ENCODE measurements at places on chromosomes 13 and 19.

- no peak for DNase-seq
Measured at GRCh38 chr19:29399804-29400203, 126.0 kb upstream of the VSTM2B start.

GRCh38 chr13:77458736-77459135 lies 76.8 kb upstream of the SCEL start:
- no peak for DNase-seq

DNA sequence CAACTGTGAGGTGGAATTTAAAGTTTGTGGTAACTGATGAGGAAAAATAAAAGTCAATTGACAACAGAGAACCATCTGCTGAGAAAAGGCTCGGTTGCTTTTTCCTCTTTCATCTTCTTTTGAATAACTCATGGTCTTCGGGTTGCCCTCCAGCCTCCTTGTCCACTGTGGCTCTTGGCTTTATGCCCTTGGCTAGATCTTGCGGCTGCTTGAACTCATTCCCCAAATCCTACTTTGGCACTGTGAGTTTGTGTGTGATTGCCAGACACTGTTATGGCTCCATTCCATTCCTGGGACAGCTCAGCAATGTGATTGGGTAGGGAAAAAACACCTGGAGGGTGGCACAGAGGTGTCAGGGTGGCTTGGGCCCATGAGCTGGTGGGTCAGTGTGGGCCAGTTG lies 387.4 kb downstream of the DLEU7 start:
- DNase-seq, result no peak

- no peak for DNase-seq
Measured at GRCh38 chr13:40115426-40115825, 460.0 kb downstream of the COG6 start.

DNA sequence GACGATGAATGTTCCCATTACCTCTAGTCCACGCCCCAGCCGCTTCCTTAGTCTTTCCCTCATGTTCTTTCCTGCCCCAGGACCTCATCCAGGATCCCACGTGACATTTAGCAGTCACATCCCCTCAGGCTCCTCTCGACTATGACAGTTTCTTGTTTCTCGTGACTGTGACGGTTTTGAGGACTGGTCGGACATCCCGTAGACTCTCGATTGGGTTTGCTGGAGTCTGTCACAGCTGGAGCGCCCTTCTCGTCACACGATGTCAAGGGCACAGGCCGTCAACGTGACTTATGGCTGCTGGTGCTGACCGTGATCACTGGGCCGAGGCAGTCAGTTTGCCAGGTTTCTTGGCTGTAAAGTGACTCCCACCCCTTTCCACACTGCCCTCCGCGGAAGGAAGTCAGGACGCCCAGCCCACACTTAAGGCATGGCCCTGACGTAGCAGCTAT lies 22.8 kb downstream of the ELAVL1 start:
- DNase-seq, result no peak

DNA sequence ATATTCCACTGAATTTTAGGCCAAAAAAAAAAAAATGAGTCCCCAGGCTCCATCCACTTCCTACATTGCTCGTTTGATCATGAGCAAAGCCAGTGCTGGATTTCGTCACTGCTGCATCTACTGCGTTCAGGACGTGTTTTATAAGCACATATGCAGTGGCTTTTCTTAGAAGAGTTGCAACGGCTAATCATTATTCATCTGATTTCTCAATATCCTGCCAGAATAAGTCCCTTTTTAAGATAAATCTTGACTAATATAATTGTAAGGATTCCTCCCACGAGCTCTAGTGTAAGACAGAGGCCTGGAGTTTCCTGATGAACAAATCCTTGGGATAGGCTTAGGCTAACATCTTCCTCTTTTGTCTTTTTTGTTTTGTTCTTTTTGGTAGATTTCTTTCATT lies 19.5 kb downstream of the FAM124A start:
- no peak for DNase-seq

- no peak for DNase-seq
Measured at GRCh38 chr13:92807353-92807752, 419.3 kb upstream of the GPC6 start.

GRCh38 chr13:108895220-108895704 lies 265.9 kb downstream of the MYO16 start:
- no peak for DNase-seq

DNA sequence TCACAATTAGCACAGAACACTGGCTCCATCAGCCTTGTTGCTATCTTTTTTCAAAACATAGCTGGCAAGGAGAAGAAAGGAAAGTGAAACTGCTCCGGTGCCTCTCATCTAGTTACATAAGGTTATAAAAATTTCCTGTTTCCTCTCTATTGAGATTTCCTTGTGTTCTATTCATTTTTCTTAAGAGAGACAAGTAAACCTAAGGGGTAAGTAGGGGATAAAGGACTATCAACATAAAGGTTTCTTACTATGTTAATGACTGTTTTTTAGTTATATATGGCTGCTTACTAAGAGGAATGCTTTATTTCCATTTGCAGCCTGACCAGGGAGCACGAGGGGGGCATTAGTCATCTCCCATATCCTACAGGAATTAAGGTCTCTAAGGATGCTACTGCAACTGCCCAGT lies 73.2 kb upstream of the MLNR start:
- DNase-seq, result no peak

DNA sequence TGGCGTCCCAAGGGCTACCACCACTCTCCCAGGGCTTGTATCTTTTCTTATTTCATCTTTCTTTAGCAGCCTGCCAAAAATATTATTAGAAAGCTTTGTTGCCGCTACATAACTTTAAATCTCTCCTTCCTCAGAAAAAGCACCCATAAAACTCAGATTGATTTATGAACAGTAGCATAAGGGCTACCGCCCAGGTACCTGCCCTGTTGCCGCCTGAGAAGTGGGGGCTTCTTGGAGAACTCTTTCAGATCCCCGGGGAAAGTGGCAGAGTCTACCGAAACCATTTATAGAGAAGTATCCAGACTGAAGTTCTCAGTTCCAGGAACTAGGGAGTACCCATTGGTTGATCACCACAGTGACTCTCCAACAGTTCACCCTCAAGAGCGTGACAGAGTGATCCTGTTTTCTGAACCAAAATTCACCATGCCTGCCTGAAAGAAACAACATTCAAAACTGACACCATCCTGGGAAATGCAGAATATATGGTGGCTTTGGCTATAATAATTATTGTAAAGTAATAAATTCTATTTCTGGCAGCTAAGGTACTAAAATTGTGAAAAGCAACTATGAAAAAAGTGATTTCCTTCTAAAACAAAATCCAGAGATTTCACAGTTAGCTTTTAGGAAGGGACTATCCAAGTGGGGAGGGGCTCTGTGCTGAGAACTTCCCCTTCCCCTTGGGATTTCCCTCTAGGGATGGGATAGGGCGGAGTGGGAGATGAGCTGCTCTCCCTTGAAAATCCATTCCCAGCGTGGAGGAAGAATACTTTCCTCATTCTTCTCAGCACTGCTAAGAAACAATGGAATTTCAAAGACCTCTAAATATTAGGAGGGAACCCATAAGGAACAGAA lies 877 bp upstream of the N4BP2L1 start:
- DNase-seq, result no peak

DNA sequence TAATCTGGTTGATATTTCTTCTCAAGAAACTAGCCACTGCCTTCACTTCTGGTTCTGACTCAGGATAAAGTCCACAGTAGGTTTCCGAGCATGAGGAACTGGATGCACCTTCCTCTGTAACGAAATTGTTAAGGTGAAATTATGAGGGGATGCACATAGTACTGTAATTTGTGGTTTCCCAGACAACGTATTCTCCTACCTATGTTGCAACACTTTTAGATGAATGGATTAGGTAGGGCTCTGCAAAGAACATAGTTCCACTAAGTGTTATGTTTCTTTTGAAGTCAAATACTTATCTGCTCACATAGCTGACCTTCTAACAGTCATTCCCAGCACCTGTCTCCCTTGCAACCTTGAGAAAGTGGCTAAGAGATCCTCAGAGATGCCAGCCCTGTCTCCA lies 5.7 kb upstream of the ZC3H13 start:
- DNase-seq, result no peak

GRCh38 chr19:867301-867793 lies 7.9 kb downstream of the CFD start:
- no peak for DNase-seq

- no peak for DNase-seq
Measured at GRCh38 chr19:2423915-2424685, 3.3 kb downstream of the TIMM13 start.

GRCh38 chr13:98746968-98747367 lies 5.5 kb downstream of the SLC15A1 start:
- no peak for DNase-seq

GRCh38 chr19:49427855-49428546 lies 2.8 kb downstream of the GFY start:
- DNase-seq, result no peak

DNA sequence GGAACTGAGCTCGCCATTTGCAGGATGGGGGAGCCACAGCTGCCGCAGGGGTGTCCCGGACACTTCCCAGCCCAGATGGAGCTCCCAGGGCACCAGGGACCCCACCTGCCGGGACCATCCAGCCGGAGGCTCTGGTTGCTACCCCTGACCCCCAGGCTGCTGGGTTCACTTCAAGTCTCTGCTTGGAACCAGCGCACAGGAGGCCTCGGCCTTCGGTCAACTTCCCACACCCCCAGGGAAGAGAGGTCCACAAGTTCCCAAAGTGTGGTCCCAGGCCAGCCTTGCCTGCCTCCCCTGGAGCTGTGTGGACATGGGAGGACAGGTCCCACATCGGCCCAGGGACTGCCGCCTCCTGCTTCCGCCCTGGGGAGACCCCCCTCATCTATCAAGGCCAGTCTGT lies 117.0 kb downstream of the TEX29 start:
- no peak for DNase-seq

GRCh38 chr19:3646336-3647092 lies 19.9 kb upstream of the CACTIN start:
- no peak for DNase-seq

GRCh38 chr13:113207890-113208420 lies 514 bp downstream of the PCID2 start:
- DNase-seq, result no peak

DNA sequence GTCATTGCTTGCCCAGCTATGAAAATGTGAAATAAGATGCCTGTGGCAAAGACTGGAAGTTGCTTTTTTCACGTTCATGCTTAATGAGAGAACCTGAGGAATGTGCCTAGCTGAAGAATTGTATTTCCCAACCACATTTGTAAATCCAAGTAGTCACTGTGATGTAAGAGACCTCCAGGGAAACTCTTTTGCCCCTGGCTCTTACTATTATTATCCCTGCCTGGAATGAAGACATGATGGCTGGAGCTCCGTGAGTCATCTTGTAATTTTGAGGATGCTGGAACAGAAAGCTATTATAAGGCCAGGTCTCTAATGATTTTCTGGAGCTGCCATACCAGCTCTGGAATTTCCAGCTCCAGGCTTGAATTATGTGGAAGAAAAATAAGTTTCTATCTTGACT lies 894.3 kb downstream of the DIAPH3 start:
- no peak for DNase-seq

DNA sequence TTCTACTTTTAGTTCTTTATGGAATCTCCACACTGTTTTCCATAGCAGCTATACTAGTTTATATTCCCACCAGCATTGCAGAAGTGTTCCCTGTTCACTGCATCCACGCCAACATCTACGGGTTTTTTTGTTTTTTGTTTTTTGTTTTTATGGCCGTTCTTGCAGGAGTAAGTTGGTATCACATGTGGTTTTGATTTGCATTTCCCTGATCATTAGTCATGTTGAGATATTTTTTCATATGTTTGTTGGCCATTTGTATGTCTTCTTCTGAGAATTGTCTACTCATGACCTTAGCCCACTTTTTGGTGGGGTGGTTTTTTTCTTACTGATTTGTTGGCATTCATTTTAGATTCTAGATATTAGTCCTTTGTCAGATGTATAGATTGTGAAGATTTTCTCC lies 89.7 kb downstream of the FRY start:
- no peak for DNase-seq

DNA sequence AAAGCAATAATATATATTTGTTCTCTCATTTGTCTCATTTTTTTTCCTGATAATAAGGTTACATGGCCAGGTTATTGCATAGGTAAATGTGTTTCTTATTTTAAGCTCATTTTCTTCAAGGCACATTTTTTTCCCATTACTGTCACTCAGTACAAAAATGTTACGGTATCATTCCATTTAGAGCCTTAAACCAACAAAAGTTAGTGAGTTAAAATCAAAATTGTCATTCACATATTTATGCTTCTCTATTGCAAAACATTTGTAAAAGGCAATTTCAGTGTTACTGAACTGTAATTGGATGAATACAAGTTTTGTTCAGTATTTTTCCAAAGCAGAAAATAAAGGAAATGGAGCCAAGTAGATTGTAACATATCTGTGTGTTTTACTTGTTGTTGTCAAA lies 117.6 kb upstream of the MAB21L1 start:
- no peak for DNase-seq

GRCh38 chr13:104483631-104484030 lies 1417.4 kb upstream of the SLC10A2 start:
- DNase-seq, result no peak

GRCh38 chr13:20525144-20525600 lies 485 bp downstream of the CRYL1 start:
- DNase-seq, result no peak

DNA sequence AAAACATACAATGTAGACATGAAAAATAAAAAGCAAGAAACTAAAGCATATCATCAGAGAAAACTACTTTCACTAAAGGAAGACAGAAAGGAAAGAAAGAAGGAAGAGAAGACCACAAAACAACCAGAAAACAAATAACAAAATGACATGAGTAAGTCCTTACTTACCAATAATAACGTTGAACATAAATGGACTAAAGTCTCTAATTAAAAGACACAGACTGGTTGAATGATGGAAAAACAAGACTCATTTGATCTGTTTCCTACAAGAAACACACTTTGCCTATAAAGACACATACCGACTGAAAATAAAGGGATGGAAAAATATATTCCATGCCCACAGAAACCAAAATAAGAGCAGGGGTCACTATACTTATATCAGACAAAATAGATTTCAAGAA lies 46.0 kb downstream of the RB1 start:
- no peak for DNase-seq

GRCh38 chr13:98111168-98112098 lies 31.5 kb upstream of the FARP1 start:
- no peak for DNase-seq

- DNase-seq, result no peak
Measured at GRCh38 chr19:13866463-13867046, 10.4 kb upstream of the NANOS3 start.

GRCh38 chr19:58181902-58182576 lies 822 bp upstream of the ZNF274 start:
- DNase-seq, result no peak

- peak; percentile 12 for DNase-seq
Measured at GRCh38 chr19:34712395-34713261, 21.4 kb upstream of the ZNF181 start.

- DNase-seq, result no peak
Measured at GRCh38 chr13:113840541-113841352, 23.1 kb downstream of the GAS6 start.

GRCh38 chr19:41405776-41406175 lies 8.2 kb downstream of the BCKDHA start:
- DNase-seq, result no peak

DNA sequence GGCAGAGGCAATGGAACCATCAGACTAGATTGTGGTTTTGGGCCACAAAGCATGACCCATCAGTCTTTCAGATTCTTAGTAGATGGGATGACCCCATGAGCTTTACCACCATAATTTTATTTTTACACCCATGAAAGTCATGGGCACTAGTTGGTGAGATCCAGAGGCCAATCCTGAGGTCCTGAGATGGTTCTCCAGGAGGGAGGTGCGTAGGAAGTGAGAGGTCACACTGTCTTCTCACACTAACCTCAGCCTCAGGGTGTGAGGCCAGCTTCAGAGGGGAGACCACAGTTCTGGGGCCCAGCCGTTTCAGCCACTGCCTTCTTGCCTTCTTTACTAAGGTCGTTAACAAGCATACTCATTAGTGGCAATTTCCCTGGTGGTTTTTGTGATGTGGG lies 106.4 kb downstream of the AKAP11 start:
- no peak for DNase-seq
